ENCODE measurements at places on chromosomes 5 and 9.

- peak; percentile 49 for DNase-seq
Measured at GRCh38 chr9:105103776-105104175, 140.7 kb upstream of the SLC44A1 start.

GRCh38 chr5:82513738-82514137 lies 235.6 kb upstream of the RPS23 start:
- no peak for DNase-seq

- no peak for DNase-seq
Measured at GRCh38 chr5:67409126-67409777, 212.7 kb upstream of the CD180 start.

DNA sequence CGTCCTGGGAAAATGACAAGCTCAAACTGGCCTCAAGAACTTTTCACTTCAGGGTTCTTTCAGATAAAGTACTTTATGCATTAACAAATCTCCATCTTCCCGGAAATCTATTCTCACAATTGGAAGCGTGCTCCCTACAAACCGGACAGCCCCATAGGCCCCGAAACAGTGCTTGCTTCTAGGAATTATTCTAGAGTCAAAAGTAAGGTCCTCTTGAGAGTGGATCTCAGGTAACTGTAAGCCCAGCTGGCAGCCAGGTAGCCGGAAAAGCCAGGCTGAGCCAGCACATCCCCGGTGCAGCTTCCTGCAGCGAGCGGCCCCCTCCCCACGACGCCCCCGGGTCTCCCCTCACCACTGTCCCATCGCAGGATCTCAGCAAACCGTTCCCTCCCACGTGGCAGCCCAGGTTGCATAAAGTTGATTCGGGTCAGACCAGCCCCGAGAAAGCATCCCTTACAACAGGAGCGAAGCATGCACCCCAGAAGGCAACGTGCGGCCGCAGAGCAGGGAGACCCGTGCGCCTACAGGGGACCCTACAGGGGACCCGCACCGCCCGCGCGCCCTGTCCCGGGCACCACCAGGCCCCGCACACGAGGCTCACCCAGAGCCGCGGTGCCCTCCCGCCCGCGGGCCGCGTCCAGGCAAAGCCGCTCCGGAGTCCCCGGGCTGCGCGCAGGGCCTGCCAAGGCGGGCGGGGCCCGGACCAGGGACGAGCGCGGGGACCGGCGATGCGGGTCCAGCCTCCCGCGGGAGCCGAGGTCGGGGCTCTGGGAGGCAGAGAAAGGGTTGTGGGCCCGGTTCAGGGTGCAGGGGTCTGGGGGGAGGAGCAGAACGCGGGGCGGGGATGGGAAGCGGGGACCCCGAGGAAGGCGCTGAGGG lies 920 bp downstream of the LPCAT1 start:
- peak; percentile 41 for DNase-seq
